Activated T-helper 2 cell treated with anti-CD3 and anti-CD28 coated beads, Interferon-gamma antibody, Interleukin-2, Interleukin-4, amounts not matched to agents 10 μg/mL and 5 μg/mL and 100 μg/mL, durations not matched to agents 14 hours and 24 hours and 36 hours (primary cell): ENCODE measurements at places on chromosomes 3 and 15.

DNA sequence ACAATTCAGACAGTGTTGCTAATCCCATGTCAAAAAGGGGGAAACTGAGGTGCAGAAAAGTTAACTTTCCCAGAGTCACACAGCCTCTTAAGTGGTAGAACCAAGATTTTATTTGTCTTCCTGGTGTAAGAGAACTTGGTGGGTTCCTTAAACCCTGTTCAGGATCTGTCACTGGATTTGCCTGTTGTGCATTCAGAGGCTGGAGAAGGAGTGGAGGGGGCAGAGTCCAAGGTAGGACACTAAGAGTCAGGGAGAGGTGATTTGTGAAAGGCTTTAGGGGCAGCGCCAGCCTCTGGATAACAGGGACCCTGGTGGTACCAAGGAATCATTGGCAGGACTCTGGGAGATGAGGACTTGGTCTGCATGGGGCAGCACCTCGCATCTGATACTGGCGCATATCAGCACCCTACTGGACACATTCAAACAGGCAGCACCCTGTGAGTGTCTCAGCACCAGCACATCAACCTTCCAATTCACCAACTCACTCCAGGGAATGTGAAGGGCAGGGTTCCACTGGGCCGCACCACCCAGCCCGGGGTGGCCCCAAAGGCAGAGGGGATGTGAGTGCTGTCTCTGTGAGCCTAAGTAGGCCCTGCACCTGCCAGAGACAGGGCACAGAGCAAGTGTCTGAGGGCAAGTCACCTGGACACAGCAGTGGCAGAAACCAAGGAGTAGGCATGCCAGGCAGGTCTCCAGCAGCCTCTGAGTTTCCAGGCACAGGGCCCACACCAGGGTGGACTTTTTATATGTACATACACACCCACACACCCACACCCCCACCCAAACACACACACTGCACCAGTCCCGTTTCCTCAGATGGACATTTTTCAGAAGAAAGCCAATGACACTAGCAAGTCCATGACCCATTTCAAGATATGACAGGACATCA, 71.6 kb downstream of the LIPC start:
- DNase-seq = no peak

GRCh38 chr3:54999811-55000210, 72.0 kb upstream of the LRTM1 start:
- no peak for DNase-seq

DNA sequence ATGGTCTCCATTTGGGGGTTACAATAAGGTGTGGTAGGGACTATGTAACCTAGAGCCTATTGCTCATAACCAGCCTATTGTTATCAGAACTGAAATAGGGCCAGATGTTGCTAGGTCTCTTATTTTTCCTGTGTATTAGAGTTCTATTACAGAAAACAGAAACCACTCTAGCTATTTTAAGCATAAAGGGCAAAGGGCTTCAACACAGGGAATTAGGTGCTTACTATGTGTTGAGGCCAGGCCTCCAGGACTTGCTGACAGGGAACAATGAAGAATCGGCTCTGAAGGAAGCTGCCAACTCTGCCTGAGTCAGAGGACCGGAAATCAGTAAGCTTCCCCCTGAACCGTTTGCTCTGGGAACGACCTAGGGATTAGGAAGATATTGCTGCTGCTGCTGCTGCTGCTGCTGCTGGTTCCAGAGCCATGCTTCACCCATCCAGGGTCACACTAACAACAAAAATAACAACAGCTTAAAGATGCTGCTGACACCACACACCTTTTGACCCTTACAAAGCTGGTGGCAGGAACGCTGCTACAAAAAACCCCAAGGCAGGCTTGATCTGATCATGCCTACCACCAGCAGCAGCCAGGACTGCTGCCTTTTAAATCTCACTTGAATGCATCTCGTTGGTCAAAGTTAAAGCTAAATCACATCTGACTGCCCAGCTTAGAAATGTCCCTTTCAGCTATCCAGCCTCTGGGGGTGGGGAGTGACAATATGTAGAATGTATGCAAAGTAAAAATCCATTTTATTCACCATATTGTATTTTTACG, 276.9 kb upstream of the IL12A start:
- no peak for DNase-seq

GRCh38 chr3:18827664-18828063, 320.6 kb upstream of the KCNH8 start:
- no peak for DNase-seq

GRCh38 chr15:73809728-73810501, 56.8 kb upstream of the INSYN1 start:
- DNase-seq = no peak

DNA sequence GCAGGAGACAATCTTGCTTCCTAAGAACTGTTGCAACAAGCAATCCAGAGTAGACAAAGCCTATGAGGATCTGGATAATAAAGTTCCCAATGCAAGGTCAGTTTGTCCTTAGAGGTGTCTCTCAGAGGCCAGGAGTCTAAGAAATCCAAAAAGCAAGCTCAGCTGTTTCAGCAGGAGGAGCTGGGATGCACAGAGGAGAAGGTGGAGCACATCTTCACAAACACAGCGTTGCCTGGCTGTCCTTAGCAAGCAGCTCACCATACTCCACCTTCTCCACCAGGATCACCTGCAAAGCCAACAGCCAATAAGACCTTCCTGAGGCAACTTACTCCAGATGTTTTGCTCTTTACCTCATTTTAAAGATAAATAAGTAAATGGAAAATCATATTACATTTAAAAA, 365 bp downstream of the ZBED2 start:
- DNase-seq = no peak

GRCh38 chr3:78726545-78726944, 1041.3 kb downstream of the ROBO1 start:
- DNase-seq = no peak
